T-cell (primary cell): ENCODE measurements at places on chromosomes 4 and X. TPM values are rescaled to one million over a fixed set of nuclear protein-coding genes. Genes with fewer than 3 reads are reported as not detected.

- no peaks in the 10 kb centered on the region for H3K27me3 ChIP-seq
- no peaks in the 10 kb centered on the region for H3K36me3 ChIP-seq
- no peak overlapping the region for H3K27ac ChIP-seq
- no peak overlapping the region for H3K4me3 ChIP-seq
- peak; percentile 2 for DNase-seq
Measured at GRCh38 chrX:110665223-110666002, 130.2 kb downstream of the CHRDL1 start.

- DNase-seq, result no peak
- no peaks in the 10 kb centered on the region for H3K36me3 ChIP-seq
- no peak overlapping the region for H3K27ac ChIP-seq
- no peaks in the 10 kb centered on the region for H3K27me3 ChIP-seq
Measured at GRCh38 chr4:159855731-159856130, 752.9 kb downstream of the RAPGEF2 start.

DNA sequence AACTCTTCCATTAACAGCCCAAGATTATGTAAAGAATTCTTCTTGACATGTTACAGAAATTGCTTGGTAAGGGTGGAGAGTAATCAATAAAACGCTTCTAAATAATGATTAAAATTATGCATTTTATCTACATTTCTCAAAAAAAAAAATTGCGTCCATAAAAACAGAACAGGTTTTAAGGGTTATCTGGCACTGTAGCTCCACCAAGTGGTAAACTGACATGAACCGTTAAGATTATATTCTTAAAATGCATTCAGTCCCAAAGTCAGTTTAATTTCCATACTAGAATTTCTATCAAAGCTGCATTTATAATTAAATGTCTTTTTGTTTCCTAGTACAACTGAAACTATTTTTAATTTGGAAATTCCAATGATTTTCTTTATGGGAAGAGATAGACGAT, 214.0 kb upstream of the UGT8 start:
- no peaks in the 10 kb centered on the region for H3K36me3 ChIP-seq
- H3K27me3 ChIP-seq, result peaks cover 5% of the 10 kb centered on the region
- H3K27ac ChIP-seq, result no peak overlapping the region
- H3K4me3 ChIP-seq, result no peak overlapping the region

DNA sequence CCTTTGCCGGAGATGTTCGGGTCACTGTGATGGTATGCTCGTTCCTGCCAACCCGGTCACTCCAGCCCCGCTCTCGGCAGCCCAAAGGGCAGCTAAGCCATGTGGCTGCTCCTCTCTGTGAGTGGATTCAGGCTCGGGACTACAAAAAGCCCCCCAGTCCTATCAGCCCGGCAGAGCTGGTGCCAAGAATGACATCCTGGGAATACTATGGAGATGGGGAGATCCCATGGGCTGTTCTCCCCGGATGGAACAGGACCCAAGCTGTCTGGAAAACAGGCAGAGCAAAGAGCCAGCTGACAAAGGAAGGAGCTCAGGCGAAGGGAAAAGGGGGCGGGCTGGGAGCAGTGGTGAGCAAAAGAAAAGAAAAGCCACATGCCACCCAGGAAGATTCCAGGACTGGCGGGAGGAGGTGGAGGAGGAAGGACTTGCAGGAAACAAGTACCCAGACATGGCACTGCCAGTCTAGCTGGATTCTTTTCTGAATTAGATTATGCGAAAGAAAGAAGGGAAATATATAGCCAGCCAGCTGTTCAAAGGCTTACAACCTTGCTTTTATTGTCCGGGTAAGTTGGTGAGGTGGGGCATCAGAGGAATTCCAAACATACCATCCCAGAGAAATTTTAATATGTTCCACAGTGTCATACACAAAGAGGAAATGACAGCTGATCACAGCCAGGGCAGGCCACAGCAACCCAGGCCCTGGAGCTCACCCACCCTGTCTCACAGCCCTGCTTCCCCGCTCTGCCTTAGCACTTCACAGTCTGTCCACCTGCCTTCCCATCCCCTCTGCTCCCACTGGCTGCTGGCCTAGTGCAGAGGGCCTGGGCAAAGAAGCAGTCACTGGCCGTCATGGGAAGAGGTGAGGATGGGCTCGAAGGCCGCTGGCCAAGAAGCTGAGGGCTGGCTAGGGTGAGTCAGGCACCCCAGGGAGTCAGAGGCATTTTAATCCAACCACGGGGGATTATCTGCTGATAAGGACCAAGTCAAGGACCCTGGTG, 3.4 kb downstream of the NDP start:
- H3K27me3 ChIP-seq, result peaks cover 10% of the 10 kb centered on the region
- H3K27ac ChIP-seq, result no peak overlapping the region
- H3K36me3 ChIP-seq, result no peaks in the 10 kb centered on the region
- no peaks in the 10 kb centered on the region for H3K4me1 ChIP-seq
- no peak for DNase-seq

ARMCX4 gene
- 9.4 TPM for total RNA-seq

DNA sequence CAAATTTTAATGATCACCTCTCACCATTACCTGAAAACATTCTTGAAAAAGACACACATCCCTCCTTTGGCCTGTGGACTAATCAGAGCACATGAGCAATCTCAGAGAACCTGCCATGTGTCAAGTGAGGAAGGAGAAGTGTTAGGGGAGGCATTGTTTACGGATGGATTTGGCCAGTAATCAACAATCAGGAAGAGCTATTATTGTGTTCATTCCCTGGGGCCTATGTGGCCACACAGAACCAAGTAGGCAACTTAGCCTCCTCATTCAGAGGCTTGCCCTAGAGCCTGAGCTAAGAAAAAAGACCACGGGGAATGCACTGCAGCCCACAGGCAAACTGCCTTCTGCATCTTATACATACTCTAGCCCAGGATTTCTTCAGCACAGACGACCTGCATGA, 40.6 kb upstream of the DOCK11 start:
- DNase-seq, result no peak
- no peak overlapping the region for H3K4me3 ChIP-seq
- no peaks in the 10 kb centered on the region for H3K27me3 ChIP-seq
- no peaks in the 10 kb centered on the region for H3K36me3 ChIP-seq

MMRN1 gene
- total RNA-seq, result 0.20 TPM

ZDHHC15 gene
- total RNA-seq, result 0.13 TPM

- no peak overlapping the region for H3K27ac ChIP-seq
- DNase-seq, result no peak
- H3K4me3 ChIP-seq, result no peak overlapping the region
- no peaks in the 10 kb centered on the region for H3K27me3 ChIP-seq
Measured at GRCh38 chr4:88780389-88780788, 82.8 kb upstream of the NAP1L5 start.

LARP7 gene
- 50.1 TPM for total RNA-seq

GRCh38 chr4:111046811-111047210, 423.9 kb upstream of the PITX2 start:
- H3K36me3 ChIP-seq, result no peaks in the 10 kb centered on the region
- no peak overlapping the region for H3K27ac ChIP-seq
- H3K4me3 ChIP-seq, result no peak overlapping the region
- no peaks in the 10 kb centered on the region for H3K4me1 ChIP-seq
- no peaks in the 10 kb centered on the region for H3K27me3 ChIP-seq
- DNase-seq, result no peak

DNA sequence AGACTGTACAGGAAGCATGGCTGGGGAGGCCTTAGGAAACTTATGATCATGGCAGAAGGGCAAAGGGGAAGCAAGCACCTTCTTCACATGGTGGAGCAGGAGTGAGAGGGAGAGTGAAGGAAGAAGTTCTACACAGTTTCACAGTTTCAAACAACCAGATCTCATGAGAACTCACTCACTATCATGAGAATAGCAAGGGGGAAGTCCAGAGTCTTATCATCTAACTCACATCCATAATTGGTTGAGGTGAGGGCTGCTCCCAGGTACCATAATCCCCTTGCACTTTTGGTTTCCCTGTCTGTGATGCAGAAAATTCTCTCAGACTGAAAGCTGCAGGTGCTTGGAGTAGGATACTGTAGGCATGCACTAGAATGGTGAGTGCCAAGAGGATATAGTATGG, 233.8 kb upstream of the CPEB2 start:
- no peak for DNase-seq
- H3K4me3 ChIP-seq, result no peak overlapping the region
- no peaks in the 10 kb centered on the region for H3K4me1 ChIP-seq
- H3K27me3 ChIP-seq, result no peaks in the 10 kb centered on the region
